ENCODE measurements at places on chromosomes 1 and 21.

DNA sequence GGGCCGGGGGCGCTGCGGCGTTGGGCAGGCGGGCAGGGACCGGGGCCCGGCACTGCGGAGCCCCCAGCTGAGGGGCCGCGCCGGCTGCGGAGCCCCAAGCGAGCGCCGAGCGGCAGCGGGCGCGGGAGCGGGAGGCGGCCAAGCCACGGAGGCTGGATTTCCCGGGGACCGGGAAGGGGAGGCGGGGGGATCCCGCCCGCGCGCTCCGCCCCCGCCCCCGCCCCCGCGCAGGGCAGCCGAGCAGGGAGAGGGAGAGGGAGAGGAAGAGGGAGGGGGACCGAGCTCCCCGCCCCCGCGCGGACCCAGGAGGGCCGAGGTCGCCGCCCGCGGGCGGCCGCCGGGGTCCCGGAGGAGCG is at the start of gene DLGAP3:
Gene DLGAP3, minus strand, starts transcription at position 154 of the 356 bp plus-strand sequence. CDS start 24,267 bp downstream, outside the sequence.
- peaks cover 60% of the 10 kb centered on the region for H3K27me3 ChIP-seq
- peaks cover 4% of the 10 kb centered on the region for H3K4me1 ChIP-seq
- H3K4me3 ChIP-seq, result peak within 1 kb of the TSS; percentile 8
- no peaks in the 10 kb centered on the region for H3K36me3 ChIP-seq

DNA sequence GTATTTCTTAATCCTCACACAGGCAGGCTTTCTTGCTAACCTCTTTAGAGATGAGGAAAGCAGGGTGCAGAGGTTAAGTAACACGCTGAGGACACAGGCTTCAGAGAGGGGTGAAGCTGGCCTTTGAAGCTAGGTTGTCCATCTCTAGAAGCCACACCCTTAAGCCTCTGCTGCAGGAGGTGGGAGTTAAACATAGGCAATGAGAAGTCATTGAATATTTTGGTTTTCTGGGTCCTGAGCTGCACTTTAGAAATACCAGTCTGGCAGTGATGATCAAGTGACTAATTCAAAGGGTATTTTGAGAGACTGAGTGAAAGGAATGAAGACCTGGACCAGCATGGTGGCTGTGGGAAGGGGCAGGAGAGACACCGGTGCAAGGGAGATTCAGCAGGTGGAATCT is 9.9 kb downstream of the KCNJ15 start:
- DNase-seq, result no peak
- H3K36me3 ChIP-seq, result no peaks in the 10 kb centered on the region
- H3K4me3 ChIP-seq, result no peak overlapping the region
- H3K4me1 ChIP-seq, result peaks cover 31% of the 10 kb centered on the region
- no peaks in the 10 kb centered on the region for H3K27me3 ChIP-seq

DNA sequence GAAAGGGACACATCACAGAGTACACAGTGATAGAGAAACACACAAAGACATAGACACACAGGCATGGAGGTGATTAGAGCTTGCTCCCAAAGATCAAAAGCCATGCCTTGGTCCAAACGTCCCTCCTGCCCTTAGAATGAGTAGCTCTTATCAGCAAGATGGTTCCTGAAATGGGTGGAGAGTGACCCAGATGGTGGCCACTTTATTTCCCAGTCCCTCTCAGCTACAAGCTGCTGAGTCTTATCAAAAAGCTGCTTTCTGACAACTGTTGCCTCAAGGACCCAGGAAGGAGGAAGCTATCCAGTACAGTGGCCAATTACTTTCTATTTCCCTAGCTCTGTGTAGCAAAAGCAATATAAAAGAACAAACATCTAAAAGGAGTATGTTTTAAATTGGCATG is 7.7 kb upstream of the CLCA1 start:
- H3K4me3 ChIP-seq, result no peak overlapping the region
- no peaks in the 10 kb centered on the region for H3K36me3 ChIP-seq
- H3K27me3 ChIP-seq, result no peaks in the 10 kb centered on the region
- H3K4me1 ChIP-seq, result no peaks in the 10 kb centered on the region
- H3K27ac ChIP-seq, result no peak overlapping the region

GRCh38 chr1:32352831-32353383 is 9.4 kb downstream of the FAM229A start:
- no peaks in the 10 kb centered on the region for H3K27me3 ChIP-seq
- no peak for DNase-seq
- no peak overlapping the region for H3K4me3 ChIP-seq
- peak overlapping the region; percentile 61 for H3K27ac ChIP-seq
- H3K4me1 ChIP-seq, result peaks cover 29% of the 10 kb centered on the region
- no peaks in the 10 kb centered on the region for H3K36me3 ChIP-seq

GRCh38 chr1:117275055-117275454 is 64.3 kb upstream of the VTCN1 start:
- no peak for DNase-seq
- no peaks in the 10 kb centered on the region for H3K36me3 ChIP-seq
- no peak overlapping the region for H3K4me3 ChIP-seq
- H3K4me1 ChIP-seq, result no peaks in the 10 kb centered on the region
- H3K27ac ChIP-seq, result no peak overlapping the region

Data from lung (tissue), 17 donors.